Right cardiac atrium (tissue), 5 donors: ENCODE measurements at places on chromosomes 7 and 10. TPM values are rescaled to one million over a fixed set of nuclear protein-coding genes. Genes with fewer than 3 reads are reported as not detected.

The ZDHHC4 gene
- 47.8 TPM for total RNA-seq

The TEX47 gene
- not detected for total RNA-seq

The GFRA1 gene
- total RNA-seq: 8.3 TPM

The VSTM4 gene
- 22.8 TPM for total RNA-seq

The PSD gene
- total RNA-seq: 6.2 TPM

The AP1S1 gene
- total RNA-seq: 14.3 TPM

The UCN3 gene
- total RNA-seq: not detected
